Sigmoid colon (tissue), 7 donors: ENCODE measurements at places on chromosomes 5 and 9. TPM values are rescaled to one million over a fixed set of nuclear protein-coding genes. Genes with fewer than 3 reads are reported as not detected.

The MRNIP gene
- polyA plus RNA-seq = 8.3 TPM

The C1QTNF3 gene
- 0.46 TPM for polyA plus RNA-seq

The C9orf43 gene
- not detected for polyA plus RNA-seq

The ACOT12 gene
- not detected for polyA plus RNA-seq

The FGD3 gene
- polyA plus RNA-seq = 2.5 TPM
